ENCODE measurements at places on chromosomes 11 and 22. TPM values are rescaled to one million over a fixed set of nuclear protein-coding genes. Genes with fewer than 3 reads are reported as not detected.
A peak's percentile ranks its signal among the peaks of the same experiment; 100 is the strongest.

The CYB5R3 gene
- 306 TPM for total RNA-seq

GRCh38 chr11:34439610-34440198, 970 bp downstream of the CAT start:
- no peak for DNase-seq

DNA sequence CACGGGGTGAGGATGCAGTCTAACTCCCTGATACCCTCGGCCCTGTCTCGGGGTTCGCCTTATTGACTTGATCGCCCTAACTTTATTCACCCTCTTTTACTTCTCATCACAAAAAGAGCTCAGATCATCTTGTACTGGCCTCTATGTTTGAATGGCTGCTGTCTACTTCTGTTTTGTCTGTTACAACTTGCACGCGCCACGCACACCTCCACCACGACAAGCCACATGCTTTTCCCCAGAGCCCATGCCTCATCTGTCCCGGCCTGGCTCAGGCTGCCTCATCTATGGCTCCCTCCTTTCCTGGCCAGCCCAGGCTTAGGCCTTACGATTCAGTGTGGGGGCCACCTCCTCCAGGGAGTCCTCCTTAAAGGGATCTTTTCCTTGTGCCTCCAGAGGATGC, 180.9 kb downstream of the EFCAB6 start:
- no peak for DNase-seq

The LMNTD2 gene
- 1.1 TPM for total RNA-seq

GRCh38 chr22:29060931-29061330, 700 bp downstream of the C22orf31 start:
- DNase-seq = no peak

The UVRAG gene
- total RNA-seq = 13.9 TPM

The CHRNA10 gene
- total RNA-seq = 0.27 TPM

DNA sequence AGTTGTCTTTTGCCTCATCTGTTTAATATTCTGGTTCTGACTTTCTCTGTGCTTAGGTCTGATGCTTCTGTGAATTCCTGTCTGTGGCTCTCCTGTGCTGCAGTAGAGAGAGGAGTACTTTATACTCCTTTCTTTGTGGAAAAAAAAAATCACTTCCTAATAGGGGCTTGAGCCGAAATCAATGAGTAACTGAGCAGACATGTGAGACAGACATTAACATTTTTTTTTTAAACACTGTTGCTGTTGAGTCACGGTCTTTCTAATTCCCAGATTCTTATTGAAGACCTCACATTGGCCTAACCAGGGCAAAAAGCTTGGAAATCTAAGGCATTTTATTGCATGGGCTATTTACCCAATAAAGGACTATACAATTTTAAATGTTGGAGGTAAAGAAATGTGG, 86.1 kb downstream of the GRM5 start:
- DNase-seq = no peak

DNA sequence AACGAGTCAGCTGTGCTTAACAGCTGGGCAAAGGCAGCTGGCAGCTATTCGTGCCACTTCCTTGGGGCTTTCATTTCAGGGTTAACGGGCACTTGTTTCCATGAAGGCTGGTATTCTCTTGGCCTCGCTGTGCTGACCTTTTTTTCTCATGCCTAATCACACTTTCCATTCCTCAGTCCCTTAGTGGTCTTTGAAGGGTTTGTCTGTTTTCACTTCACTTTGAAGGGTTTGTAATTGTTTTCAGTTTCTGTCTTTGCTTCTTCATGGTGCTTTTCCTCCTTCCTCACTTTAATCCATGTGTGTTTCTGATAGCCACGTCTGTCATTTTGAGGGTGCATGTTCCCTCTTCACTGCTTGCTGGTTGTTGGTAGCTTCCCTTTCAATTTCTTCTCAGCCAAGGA, 24.6 kb downstream of the PPIL2 start:
- DNase-seq = no peak

GRCh38 chr11:69812256-69812655, 7.0 kb downstream of the FGF3 start:
- no peak for DNase-seq

The FKBP2 gene
- 63.9 TPM for total RNA-seq

DNA sequence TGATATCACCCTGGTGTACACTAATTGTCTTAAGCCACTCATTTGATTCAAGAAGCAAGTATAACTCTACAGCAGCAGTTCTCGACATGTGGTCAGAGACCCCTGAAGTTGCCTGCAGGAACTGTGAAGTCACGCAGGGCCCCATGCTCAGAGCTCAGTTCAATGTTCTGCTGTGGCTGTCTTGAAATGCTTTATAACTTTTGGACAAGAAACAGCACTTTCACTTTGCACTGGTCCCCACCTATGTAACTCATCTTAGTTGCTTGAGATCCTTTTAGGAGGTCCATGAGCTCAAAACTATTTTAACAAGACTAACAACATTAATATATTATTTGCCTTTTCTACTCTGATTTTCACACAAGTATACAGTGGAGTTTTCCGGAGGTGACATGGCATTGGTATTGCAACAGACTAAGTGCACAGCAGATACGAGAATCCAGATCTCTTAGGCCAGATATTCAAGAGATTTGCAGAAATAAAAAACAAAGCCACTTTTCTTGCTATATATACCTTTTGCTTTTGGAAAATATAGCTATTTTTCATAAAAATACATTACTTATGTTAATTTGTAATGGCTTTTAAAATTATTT, 64.8 kb downstream of the PRR5L start:
- no peak for DNase-seq

DNA sequence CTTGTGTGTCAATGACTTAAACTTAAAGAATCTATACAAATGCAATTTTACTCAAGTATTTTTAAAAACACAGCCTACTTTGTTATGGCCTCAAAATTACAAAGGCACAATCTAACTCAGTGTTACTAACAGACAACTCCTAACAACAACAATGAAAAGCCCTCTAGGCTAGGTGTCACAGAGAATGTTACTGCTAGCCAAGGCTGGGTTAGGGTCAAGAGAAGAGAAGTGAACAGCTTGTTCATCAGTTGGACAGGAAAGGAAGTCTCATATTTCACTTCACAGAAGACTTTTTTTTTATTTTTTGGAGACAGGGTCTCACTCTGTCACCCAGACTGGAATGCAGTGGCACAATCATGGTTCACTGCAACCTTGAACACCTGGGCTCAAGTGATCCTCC, 26.0 kb downstream of the CLDN25 start:
- DNase-seq = no peak

DNA sequence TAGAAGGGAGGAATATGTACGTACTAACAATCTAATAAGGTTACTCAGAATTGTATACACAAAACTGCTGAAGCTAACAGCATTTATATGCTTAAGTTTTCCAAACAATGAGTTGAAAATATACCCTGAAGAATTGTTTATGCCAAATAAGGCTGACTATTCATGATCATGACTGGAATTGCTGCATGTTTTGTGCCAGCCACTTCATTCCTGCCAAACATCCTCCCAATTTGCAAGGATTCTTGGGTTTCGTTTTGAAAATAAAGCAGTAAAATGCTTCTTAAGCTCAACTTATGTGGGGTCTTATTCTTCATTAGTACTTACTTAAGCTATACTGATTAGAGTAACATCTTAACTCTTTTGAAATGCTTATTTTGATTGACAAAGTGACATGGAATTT, 149.0 kb downstream of the SPON1 start:
- DNase-seq = no peak

GRCh38 chr11:47270331-47271271, 668 bp downstream of the MADD start:
- DNase-seq = no peak

The OR56A1 gene
- not detected for total RNA-seq

DNA sequence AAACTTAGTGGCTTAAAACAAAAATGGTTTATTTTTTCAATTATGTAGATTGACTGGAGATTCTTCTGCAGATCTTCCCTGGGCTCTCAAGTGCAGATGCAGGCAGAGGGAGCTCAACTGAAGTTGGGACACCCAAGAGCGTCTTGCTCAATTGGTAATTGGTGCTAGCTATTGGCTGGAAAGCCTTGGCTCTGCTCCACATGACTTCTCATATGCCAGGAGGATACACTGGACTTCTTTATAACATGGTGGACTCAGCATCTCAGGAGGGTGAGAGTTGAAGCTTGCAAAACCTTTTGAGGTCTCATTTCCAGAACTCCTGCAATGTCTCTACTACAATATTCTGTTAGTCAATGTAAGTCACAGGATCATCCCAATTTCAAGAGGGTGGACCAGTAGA, 42.2 kb upstream of the PRSS23 start:
- no peak for DNase-seq

DNA sequence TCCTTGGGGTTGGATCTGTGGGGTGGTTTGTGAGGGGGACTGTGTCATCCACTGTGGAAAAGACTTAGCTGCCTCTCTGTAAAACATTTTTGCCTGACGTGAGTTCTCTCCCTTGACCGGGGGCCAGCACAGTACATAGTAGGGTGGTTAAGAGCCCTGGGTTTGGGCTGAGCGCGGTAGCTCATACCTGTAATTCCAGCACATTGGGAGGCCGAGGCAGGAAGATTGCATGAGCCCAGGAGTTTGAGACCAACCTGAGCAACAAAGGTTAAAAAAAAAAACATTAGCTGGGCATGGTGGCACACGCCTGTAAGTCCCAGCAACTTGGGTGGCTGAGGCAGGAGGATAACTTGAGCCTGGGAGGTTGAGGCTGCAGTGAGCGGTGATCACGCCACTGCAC, 74.7 kb upstream of the WNT7B start:
- DNase-seq = peak; percentile 11

The FAM118A gene
- 20.9 TPM for total RNA-seq

DNA sequence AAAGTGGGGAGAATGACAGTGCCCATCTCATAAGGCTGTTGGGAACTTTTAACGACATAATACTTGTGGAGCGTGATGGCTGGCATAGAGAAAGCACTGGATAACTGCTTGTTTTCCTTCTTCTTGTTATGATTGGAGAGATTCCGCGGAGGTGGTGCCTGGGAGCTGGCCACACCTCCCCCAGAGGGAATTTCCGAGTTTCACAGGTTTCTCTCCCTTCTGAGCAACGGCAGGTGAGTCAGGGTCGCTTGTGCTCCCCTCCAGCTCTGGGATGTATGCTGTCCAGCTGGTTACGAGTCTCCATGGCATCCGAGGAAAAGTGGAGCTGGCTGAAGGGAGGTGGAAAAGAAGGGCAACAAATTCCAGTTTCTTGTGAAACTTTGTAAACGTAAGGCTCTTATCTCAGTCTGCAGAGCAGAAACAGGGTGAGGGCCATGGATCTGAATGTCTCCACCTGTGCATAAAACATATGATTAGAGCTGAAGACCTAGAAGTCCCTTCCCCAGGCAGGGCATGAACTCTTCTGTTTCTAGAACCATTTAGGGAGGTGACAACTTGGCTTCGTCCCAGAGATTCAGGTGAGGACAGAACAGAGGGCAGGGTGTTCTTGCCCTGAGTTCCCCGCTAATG, 10.0 kb upstream of the PLET1 start:
- no peak for DNase-seq

DNA sequence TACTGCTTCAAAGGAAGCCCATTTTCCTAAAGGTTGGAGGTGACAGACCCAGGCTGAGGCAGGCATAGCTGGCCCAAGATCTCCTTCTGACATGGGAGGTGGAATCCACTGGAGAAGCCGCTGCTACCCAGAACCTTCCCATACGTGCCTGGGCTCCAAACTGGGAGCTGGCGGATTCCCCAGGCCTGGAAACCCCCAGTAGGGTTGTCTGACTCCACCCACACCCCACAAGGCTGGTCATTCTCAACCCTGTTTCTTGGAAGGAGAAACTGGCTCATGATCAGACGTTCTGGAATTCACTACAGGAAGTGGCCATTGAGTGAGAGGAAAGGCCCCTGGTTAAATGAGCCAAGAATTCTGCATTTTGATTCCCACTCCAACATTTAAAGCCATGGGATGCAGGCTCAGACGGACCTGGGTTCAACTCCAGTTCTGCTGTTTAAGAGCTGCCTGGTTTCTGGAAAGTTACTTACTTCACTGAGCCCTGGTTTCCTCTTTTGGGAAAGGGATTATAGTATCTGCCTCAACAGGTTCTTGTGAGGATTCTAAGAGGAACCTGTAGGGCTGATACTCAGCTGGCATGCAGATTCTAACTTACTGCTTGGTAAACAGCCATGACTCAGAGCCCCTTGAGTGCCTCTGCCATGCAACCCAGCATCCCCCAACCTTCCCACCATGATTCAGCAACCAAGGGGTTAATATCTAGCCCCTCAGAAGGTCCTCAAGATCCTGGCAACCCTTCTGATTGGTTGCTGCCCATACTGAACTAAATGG, 19.4 kb upstream of the TSKU start:
- DNase-seq = peak; percentile 71

GRCh38 chr11:61380884-61381283, 11.5 kb upstream of the TMEM216 start:
- no peak for DNase-seq

DNA sequence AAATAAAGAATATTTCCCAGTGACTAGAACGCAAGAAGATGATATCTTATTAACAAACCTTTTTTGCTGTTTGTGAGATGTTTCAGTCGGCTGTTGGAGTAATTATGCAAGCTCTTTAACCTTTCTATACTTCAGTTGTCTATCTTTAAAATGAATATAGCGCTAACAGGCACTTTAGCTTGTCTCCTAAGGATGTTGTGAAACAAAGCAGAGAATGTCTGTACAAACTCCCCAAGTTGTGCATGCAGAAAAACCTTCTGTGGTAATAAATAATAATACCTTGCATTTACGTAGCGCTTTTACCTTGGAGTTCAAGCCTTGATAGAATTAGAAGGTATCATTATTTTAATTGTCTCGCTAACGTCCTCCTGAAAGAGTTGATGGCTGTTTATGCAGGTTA, 1.9 kb upstream of the KDM2A start:
- no peak for DNase-seq

GRCh38 chr22:19448076-19448607, 631 bp upstream of the C22orf39 start:
- no peak for DNase-seq

GRCh38 chr11:37560346-37560745, 962.3 kb upstream of the RAG2 start:
- DNase-seq = no peak
